H4 (cell line): ENCODE measurements at places on chromosomes 3 and 15. TPM values are rescaled to one million over a fixed set of nuclear protein-coding genes. Genes with fewer than 3 reads are reported as not detected.

Gene MB21D2
- 21.2 and 25.1 TPM in 2 replicates for total RNA-seq

Gene NOX5
- not detected in 2 replicates for total RNA-seq

DNA sequence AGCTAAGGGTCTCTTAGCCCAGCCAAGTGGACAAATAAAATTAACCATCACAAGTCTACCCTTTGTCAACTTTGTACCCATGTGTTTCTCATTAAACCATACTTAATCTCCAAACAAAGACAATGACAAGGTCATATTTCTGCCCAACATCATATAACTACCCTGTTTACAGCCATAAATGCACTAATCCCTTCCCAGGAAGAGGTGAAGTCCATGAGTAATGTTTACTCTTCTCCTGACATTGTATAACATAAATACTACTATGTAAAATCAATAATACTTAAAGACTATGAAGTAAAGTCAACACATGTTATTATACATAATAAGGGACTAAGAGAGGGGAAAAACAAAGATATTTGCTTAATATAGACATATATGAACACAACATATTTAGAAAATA, 38.5 kb upstream of the FAN1 start:
- DNase-seq, result no peak

- DNase-seq, result no peak
Observed at GRCh38 chr3:148884261-148884660, 19.2 kb downstream of the CPA3 start.

- no peak for DNase-seq
Observed at GRCh38 chr15:32694222-32694983, 23.4 kb upstream of the GREM1 start.
